ENCODE measurements at places on chromosomes 11 and 22.

DNA sequence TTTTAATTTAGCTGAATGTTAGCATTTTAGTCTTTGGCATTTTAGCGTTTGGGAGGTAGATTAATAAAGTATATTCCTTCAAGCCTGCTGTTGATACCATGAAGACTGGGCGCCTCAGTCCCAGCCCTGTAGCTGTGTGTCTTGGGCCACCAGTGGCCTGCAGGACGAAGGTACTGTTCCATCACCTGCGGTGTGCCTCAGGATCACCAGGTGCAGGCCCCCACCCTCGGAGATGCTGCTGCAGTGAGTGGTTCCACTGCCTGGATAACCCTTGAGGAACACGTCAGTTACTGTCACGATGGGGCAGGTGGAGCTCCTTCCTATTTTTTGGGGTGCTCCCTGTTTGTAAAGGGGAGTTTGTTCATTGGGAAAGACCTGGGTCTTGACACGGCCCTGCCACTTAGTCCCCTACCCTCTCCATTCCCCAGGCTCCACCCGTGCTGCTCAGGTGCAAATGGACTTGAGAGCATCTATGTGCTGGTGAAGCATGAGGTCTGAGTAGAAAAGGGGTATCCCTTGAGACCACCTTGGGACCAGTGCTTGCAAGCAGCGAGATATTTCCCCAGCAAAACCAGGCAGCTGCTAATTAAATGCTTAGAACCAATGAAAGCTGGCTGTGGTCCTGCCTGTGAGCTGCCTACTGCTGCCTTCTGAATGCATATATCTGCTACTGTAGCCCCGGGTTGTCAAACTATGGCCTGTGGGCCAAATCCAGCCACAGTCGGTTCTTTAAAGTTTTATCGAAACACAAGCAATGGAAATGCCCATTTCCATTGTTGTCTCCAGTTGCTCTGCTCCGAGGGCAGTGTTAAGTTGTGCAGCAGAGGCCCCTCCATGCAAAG is 28.7 kb downstream of the INCENP start:
- DNase-seq: no peak

GRCh38 chr11:17951685-17952388 is 61.0 kb downstream of the SERGEF start:
- DNase-seq: no peak

DNA sequence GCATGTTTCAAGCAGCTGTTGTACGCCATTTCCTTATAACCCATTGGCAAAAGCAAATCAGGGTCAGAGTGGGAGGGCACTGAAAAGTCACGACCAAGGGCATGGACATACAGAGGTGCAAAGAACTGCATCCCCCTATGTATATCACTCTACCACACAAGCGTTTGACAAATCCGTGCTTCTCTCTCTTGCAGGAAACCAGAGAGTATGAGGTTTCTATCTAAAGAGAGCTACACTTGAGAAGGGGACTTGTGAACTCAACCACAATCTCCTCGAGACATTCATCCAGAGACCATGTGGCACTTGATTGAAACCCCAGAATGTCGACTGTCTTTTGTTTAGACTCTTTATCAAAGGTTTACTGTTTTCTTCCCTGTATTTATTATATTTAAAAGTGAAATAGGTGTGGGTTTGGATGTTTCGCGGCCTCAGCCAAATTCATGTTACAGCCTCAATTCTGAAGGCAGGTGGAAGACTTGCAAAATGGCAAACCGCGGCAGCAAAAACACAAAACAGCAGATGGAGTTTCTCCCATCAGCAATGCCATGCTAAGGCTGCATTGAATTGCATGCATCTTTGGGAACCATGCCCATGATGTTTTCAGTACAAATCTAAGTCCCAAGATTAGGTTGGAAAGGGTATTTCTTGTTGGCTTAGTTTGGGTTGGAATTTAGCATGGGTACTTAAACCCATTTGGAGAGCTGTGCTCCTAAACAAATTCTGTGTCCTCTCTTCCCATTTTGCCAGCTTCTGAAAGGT is 48.8 kb upstream of the ASPHD2 start:
- DNase-seq: no peak

GRCh38 chr11:16773981-16774935 is 35.8 kb downstream of the C11orf58 start:
- no peak for DNase-seq

DNA sequence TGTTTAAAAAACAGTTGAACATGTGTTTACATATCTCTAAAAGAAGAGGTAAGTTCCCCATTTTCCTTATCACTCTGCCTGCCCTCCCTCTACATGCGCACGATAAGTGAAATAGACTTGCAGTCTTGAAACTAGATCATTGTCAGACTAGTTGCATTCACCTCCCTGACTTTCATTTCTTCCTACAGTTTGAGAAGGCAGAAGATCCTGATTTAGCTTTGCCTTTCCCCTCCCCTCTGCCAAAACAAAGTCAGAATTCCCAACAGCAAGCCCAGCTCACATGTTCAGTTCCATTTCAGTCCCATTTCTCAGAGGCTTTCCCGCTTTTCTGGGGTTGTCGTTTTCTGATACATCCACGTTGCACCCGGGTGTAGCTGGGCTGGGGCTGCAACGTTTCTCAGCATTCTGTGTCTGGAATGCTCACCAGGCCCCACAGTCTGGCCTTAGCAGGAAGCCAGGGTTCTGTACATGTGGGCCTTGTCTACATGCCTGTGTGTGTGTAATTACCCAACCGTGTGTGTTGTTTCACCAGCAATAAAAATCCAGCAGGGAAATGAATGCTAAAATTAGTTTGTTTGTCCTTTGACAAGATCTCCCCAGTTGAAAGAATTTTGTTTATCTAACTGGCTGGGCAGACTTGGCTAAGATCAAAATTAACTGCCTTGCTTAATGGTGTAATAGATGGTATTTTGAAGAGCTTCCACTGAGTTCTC is 179.2 kb downstream of the DBX1 start:
- no peak for DNase-seq

DNA sequence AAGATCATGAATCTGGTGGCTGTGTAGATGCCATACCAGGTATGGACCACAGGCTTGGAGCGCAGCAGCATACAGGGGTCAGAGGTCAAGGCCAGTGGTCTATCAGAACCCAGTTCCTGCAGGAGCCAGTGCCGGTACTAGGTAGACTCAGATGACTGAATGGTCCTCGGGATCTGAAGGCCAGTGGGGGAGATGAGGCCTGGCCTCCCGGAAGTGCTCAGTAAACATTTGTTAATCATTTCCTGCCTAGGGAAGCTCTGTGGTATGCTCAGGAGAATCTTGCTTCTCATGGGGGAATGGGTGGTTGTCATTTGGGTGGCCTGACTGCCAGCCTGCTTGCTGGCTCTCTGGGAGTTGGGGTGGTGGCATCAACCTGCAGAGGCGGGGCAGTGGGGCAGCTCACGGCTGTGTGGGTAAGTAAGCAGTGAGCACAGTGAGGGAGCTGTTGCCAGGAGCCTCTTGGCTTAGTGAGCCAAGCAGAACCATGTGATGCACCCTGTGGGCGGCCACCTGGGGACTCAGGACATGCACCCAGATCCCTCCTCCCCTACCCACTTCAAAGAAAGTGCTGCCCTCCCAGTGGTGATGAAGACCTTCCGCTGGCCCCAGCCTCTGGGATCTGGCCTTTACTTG is 33.0 kb downstream of the PTPRJ start:
- peak; percentile 31 for DNase-seq

GRCh38 chr11:23836981-23837380 is 659.9 kb upstream of the LUZP2 start:
- DNase-seq: no peak

GRCh38 chr11:131186629-131187101 is 183.8 kb upstream of the NTM start:
- DNase-seq: no peak

DNA sequence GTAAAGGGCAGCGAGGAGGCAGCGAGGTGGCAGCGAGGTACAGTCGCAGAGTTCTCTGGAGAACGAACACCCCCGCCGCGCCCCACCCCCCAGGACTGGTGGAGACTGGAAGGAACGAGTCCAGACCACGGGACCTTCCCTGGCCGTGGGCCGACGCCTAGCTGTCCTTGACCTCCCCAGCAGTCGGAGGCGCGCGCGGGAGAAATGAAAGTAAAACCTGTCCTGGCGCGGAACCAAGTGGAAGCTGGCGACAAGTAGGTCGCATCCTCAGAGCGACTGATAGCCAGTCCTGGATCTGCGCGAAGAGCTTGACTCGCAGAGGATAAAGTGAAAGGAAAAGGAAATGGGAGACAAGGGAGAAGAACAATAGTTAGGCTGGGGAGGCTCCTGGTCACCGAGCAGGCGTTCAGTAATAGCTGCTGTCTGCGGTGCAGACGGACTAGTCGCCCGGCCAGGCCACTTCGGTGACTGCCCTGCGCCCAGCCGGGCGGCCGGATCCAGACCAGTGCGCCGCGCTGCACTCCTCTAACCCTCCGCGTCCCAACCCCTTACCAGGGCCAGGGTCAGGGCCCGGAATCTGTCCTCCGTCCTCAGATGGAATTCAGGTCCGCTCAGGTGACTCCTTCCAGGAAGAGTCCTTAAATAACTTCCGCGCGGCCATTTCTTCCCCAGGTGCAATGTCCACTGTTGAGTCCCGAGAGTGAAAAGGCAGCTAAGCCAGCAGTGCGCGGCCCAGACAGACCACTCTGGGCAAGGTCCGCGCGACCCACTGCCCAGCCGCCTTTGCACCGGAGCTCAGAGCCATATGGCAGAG is 1.9 kb upstream of the ADM start:
- peak; percentile 50 for DNase-seq

DNA sequence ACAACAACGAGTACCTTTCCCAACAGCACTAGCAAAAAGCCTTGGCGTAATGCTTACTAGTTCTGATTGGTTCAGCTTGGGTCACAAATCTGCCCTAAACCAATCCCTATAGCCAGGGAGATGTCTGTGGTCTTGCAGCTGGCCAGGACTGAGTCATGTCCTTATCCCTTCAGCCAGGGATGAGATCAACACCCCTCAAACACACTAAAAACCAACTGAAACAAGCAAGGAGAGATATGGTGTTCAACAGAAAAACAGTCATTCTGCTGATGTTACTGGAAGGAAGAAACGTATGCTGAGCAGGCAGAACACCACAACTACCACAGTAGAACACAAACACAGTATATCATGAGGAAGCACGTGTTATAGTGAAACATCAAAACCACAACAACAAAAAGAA is 375.6 kb downstream of the LARGE1 start:
- DNase-seq: no peak

DNA sequence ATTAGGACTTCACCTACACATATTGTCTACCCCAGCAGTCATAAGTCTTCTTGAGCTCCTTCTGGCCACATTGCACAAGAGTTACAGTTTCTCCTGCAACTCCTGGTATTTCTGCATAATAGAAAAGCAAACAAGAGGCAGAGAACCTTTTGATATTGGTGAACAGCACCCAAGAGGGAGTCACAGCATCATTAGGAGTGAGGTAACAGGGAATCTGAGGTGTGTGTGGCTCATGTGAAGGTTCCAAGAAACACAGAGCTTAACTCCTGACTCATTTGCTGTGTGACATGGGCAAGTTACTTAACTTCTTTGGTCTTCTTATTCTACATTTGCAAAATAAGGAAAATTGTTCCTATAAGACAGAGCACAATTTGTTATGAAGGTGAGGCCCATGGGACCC is 374.6 kb downstream of the INSC start:
- DNase-seq: no peak

DNA sequence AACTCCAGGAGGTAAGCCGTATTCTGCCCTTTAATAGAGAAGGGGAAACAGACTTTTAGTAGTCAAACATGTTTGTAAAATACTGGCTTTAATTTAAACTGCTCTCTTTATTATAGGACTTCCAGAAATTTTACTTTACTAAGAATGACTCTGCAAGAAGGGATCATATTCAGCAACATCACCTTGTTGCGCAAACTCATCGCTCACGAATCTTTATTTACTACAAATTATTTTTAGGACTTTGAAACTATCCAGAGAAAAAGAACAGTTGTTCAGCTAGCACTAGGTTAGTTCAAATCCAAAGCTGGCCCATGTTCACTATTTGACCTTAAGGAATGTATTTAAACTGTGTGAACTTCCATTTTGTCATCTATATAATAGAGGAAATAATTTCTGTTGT is 498.3 kb upstream of the TENM4 start:
- no peak for DNase-seq

DNA sequence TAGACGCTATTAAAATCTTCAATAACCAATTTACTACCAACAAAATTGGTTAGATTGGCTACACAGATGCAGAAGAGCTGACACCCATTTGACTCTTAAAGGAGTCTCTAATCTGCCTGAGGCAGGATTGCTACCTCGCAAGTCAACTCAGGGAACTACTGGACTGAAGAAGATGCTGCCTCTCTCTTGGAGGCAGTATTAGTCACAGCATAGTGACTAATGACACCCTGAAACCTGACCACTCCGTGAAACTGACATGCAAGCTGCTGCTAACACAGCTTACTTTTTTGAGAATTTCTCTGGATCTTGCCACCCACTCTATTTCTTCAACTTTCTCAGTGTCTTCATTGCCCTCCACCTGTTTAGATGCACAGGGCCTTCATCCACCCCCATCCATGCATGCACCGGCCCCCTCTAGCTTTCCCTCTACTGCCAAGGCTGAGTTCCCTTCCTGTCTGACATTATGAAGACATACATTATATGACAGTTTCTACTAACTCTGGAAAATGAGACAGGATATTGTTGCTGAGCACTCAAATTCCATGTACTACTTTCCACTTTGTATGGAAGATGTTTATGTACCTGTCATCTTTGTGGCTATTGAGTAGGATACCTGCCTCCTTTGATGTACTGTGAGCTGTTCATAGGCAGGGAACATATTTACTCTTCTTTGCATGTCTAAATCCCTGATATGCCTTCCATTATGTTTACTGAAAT is 183.2 kb downstream of the MSANTD4 start:
- no peak for DNase-seq

GRCh38 chr22:38314933-38315822 is 2.1 kb downstream of the CSNK1E start:
- no peak for DNase-seq

DNA sequence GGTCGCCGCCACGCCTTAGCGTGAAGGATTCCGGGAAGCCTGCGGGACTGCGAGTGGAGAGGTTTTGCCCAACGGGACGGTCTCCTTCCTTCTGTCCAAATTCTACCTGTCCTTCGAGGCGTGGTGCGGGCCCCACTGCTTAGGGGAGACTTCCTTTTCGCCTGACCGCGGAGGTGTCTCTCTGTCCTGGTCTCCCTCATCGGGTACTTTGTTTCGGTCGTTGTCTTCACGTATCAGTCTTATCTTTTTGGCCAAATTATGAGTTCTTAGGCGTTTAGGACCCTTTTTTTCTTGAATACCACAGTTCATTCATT is 388 bp downstream of the HINFP start:
- no peak for DNase-seq

DNA sequence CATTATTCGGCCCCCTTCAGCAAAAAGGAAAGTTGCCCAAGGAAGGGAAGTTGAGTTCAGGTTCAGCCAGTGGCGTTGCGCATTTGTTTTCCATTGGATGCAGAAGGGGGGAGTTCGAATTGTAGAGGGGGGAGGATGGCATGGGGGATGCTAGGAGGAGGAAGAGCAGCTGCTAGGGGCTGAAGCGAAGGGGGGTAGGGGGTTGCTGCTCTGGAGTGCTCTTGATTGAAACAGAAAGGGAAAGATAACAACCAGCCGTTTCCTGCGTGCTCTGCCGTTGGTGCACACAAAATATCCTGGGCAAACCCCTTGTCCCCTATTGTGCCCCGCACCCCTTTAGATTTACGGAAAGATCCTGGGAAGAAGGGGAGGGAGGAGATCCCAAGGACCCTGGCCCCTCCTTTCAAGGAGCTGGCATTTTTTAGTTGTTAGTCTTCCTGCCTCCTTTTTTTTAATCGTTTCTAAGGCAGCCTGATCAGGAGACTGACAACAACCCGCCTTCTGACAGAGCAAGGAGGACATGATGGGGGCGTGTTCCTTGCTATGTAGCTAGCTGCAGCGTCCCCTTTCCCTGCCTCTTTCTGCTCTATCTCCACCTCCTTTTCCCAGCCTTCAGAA is 2.1 kb downstream of the KMT2A start:
- DNase-seq: peak; percentile 36

GRCh38 chr11:11580012-11580411 is 41.8 kb downstream of the GALNT18 start:
- DNase-seq: no peak

All from activated T-helper 9 cell treated with anti-CD3 and anti-CD28 coated beads, Interleukin-2, amount 50 U/mL, for 16 hours (primary cell).